ENCODE measurements at places on chromosomes 16 and 17. TPM values are rescaled to one million over a fixed set of nuclear protein-coding genes. Genes with fewer than 3 reads are reported as not detected.
A peak's percentile ranks its signal among the peaks of the same experiment; 100 is the strongest.

- H3K4me1 ChIP-seq = peaks cover 50% of the 10 kb centered on the region
- H3K27me3 ChIP-seq = no peaks in the 10 kb centered on the region
- DNase-seq = no peak
- peaks cover 42% of the 10 kb centered on the region for H3K36me3 ChIP-seq
- peak overlapping the region; percentile 86 for H3K27ac ChIP-seq
Observed at GRCh38 chr17:57986841-57987580, 1.0 kb downstream of the VEZF1 start.

DNA sequence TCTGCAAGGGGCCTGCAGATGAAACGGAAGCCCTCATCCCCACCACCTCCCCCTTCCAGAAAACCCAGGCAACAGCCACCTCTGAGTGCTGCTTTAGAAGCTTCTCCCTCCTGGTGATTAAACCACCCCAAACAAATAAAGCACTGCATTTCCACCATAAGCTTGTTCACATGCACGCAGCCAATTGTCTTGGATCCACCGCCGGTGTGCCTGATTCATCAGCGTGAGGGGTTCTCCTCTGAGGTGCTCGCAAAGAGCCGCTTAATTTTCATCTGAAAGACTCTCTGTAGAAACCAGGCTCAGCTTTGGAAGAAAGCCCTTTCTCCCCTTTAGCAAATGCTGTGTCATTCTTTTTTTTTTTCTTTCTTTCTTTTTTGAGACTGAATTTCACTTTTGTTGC lies 155.2 kb upstream of the EEF2KMT start:
- no peaks in the 10 kb centered on the region for H3K36me3 ChIP-seq
- H3K27ac ChIP-seq = no peak overlapping the region
- H3K27me3 ChIP-seq = no peaks in the 10 kb centered on the region
- no peak for DNase-seq
- H3K4me3 ChIP-seq = no peak overlapping the region

DNA sequence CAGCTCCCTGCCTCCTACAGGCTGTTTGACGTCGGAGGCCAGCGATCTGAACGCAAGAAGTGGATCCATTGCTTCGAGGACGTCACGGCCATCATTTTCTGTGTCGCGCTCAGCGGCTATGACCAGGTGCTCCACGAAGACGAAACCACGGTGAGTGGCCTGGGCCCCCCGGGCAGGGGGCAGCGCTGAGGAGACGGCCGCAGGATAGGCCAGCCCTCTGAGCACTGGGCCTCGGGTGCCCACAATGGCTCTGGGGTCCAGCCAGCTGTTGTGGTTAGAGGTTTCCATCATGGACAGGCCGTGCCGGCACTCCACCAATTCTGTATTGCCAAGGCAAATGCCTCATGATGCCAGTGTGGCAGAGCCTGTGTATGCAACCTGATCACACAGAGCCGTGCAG lies 88.6 kb downstream of the AMFR start:
- no peaks in the 10 kb centered on the region for H3K27me3 ChIP-seq
- no peaks in the 10 kb centered on the region for H3K36me3 ChIP-seq
- H3K4me3 ChIP-seq = no peak overlapping the region
- DNase-seq = no peak
- no peaks in the 10 kb centered on the region for H3K4me1 ChIP-seq

Gene SLC5A11
- total RNA-seq = not detected

- H3K27ac ChIP-seq = no peak overlapping the region
- H3K4me3 ChIP-seq = no peak overlapping the region
- peaks cover 15% of the 10 kb centered on the region for H3K4me1 ChIP-seq
- peaks cover 19% of the 10 kb centered on the region for H3K27me3 ChIP-seq
- no peak for DNase-seq
- peaks cover 10% of the 10 kb centered on the region for H3K36me3 ChIP-seq
Observed at GRCh38 chr16:68364561-68364998, 53.8 kb downstream of the PRMT7 start.

Gene NOTUM
- 1.2 TPM for total RNA-seq

- peaks cover 51% of the 10 kb centered on the region for H3K4me1 ChIP-seq
- H3K4me3 ChIP-seq = peak overlapping the region; percentile 49
- no peaks in the 10 kb centered on the region for H3K27me3 ChIP-seq
- DNase-seq = peak; percentile 66
- peak overlapping the region; percentile 95 for H3K27ac ChIP-seq
Observed at GRCh38 chr17:65228734-65229620, 91.8 kb downstream of the RGS9 start.

Gene TPSB2
- not detected for total RNA-seq

Gene AOC3
- total RNA-seq = 2.4 TPM

DNA sequence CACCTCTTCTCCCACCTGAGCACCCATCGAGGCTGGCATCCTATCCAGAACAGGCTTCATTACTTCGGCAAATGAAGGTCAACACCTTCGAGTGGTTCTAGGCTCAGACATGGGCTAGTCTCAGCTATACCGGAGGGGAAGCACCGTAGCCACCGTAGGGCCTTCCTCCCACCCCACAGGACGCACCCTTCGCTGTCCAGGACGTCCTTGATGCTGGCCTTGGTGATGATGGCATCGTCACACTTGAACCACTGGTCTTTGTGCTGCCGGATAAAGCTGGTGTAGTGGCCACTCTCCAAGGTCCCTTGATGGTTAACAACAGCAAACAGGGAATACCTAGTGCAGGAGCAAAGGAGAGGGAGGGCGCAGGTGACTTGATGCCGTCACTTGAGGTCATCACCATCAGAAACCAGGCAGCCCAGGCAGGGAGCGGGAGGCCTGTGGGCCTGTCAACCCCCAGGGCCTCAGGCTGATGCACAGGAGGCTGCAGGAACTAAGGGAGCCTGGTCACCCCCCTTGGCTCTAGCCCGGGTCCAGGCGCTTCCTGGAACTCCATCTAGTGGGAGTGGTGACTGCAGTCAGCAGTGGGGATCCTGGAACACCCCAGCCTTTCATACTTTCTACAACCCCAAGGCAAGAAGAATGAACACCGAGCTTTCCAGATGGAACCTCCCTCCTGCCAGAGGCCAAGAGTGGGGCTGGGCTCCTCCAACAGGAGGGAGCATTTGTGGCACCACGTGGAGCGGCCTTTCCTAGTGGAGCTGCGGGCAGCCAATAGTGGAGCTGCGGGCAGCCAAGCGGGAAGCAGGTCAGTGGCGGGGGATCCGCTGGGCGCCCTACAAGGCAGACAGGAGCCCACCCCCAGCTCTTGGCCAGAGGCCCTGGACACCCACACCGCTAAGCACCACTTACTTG lies 38.5 kb downstream of the USP22 start:
- H3K36me3 ChIP-seq = peaks cover 87% of the 10 kb centered on the region
- no peak overlapping the region for H3K4me3 ChIP-seq
- no peak for DNase-seq
- no peaks in the 10 kb centered on the region for H3K27me3 ChIP-seq
- H3K4me1 ChIP-seq = peaks cover 13% of the 10 kb centered on the region

- H3K36me3 ChIP-seq = no peaks in the 10 kb centered on the region
- H3K27me3 ChIP-seq = no peaks in the 10 kb centered on the region
- no peak overlapping the region for H3K27ac ChIP-seq
- no peak overlapping the region for H3K4me3 ChIP-seq
- H3K4me1 ChIP-seq = no peaks in the 10 kb centered on the region
Observed at GRCh38 chr17:12230481-12231354, 210.0 kb downstream of the MAP2K4 start.
